ENCODE measurements at places on chromosomes 11 and 22.

DNA sequence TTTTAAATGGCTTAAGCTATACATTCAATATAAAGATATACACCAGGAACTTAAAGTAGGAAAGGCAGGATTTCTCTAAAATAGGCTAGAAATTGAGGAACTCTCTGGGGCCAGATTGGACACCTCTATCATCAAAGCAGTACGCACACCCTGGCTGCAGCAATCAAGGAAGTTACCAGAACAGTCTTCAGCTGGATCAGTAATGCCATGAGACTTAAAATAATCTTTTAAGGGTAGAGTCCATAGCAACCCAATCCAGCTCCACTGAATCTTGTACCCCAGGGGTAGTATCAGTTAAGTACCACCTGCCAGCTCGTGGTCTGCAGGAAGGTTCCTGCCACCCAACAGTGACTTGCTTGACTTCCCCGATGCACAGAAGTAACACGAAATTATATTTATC, 3.0 kb downstream of the RDX start:
- DNase-seq, result no peak

DNA sequence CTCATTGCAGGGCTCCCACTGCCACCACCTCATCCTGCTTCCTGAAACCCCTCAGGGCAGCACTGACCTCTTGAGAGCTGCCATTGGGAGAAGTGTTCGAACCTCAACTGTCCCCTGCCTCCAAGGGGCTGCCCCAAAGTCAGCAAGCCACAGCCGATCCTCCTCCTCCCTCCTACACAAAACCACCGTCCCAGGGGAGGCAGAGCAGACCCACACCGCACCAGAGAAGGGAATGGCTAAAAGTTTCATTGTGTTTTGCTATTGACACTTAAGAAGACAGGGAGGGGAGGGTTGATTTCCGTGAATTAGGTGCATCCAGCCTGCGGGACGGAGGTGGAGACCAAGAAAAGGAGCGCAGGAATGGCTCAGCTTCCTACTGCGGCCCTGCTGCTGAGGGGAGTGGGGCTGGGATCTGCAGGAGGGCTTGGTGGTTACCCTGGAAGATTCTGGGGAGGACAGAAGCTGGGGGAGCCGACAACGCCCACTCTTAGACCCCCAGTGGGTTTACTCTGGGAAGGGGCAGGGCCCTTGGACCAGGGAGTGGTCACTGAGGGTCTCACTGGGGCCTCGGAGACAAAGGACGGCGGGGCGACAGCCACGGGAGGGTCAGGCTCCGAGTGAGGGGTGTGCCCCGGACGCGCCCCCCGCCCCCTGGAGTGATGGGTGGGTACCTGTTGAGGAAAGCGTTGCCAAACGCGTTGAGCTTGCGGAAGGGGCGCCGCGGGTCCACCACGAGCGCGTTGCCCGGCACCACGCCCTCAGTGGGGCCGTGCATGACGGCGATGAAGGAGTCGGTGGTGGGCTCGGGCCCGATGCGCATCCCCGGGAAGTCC, 815 bp downstream of the EHD1 start:
- DNase-seq, result no peak

DNA sequence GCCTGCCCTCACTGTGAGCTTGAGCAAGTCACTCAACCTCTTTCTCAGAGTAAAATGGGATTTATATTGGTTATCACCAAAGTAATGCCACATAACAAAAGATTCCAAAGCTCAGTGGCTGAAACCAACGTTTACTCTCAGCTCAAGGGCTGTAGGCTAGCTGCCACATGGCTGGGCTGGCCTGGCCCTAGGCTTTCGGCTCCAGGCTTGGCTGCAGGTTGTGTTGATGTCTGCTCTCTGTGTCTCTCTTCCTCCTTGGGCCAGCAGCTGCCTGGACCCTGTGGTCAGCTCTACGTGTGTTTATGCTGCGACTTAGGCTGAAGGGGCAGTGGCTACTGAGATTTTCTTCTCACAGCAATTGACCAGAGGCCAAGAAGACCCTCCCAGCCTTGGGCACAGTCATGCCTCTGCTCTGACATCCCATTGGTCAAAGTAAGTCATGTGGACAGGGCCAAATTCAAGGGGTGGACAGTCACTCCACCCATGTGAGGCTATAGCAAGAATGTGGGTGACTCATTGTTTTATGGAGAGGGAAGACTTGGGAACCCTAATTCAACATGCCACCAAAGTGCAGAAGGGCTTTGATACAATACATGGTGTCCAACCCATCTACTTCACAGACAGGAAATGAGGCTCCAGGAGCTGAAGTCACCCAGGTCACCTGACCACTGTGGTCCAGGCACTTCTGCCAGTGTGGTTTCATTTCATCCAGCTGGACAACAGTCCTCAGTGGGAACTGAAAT, 90.6 kb downstream of the TSPAN18 start:
- DNase-seq, result no peak

DNA sequence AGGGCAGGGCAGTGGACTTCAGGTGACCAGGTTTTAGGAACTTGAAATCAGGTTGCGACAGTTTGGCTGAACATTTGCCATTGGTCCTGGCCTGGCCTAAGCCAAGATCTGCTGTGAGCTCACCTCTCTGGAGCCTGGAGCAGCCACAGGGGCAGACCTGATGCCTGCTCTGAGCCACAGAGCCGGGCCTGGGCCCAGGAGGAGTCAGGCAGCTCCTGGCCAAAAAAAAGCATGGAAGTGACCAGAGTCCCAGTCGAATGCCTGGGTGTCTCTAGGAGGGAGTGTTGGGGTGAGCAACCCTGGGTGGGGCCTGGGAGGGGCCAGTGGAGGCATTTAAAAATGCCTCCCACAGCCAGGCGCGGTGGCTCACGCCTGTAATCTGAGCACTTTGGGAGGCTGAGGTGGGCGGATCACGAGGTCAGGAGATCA, 6.0 kb upstream of the OMP start:
- no peak for DNase-seq

DNA sequence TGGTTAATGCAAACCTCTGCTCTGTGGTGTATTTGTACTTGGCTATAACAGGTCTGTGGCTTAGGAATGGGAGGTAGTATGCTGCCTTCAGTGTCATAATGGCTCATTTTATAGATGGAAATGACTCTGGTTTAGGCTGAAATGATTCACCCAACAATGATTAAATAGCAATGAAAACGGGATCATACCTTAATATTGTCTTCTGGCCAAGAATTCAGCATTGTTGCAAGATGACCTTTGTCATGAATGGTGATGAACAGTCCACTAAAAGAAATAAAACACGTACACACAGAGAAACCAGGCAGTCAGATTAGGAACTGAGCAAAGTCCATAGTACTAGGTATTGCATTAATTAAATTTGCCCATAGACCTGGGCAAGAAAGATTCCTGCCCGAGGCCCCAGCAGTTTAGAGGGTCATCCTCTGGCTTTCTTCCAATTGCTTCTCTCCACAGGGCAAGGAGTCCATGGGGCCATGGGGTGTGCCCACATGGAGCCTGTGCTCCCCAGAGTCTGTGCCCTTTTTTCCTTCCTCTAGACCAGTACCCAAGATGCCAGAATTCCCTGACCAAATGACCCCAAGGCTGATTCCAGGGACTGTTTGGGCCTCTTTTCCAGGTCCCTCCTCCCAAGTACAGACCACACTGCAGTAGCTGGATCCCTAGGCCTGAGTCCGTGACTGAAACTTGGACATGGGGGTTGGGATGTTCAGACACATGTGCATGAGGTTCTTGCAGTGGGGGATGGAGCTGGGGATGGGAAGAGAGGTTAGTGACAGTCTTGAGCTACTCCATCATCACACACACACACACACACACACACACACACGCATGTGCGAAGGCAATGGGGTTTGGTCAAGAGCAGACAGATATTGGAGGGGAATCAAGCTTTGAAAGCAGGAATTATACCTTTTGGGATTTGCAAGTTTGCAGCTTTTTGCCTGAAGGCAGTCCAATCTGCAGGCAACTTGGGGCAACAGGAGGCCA, 134.2 kb downstream of the CCDC81 start:
- no peak for DNase-seq

GRCh38 chr11:8838248-8838647, 72.7 kb upstream of the AKIP1 start:
- no peak for DNase-seq

DNA sequence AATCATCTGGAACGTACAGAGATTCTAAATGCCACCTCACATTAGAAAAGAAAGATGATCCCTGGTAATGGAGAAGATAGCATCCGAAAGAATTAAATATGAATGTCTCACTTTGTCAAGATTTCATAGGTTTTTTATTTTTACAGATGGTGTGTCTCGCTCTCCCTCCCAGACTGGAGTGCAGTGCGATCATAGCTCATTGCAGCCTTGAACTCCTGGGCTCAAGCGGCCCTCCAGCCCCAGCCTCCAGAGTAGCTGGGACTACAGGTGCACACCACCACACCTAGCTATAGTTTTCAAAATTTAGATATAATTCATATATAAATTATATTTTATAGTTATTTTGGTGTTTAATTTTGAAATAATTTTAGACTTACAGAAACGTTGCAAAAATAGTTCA, 16.7 kb upstream of the SMTN start:
- no peak for DNase-seq

GRCh38 chr22:47659467-47660223, 897.2 kb downstream of the TBC1D22A start:
- no peak for DNase-seq

GRCh38 chr11:122098261-122098980, 17.6 kb downstream of the BLID start:
- DNase-seq, result no peak

GRCh38 chr11:2376751-2377451, at the start of gene CD81:
CD81 (plus strand) TSS chr11:2377310; CDS start chr11:2377550, 240 bp downstream.
- peak; percentile 58 for DNase-seq

DNA sequence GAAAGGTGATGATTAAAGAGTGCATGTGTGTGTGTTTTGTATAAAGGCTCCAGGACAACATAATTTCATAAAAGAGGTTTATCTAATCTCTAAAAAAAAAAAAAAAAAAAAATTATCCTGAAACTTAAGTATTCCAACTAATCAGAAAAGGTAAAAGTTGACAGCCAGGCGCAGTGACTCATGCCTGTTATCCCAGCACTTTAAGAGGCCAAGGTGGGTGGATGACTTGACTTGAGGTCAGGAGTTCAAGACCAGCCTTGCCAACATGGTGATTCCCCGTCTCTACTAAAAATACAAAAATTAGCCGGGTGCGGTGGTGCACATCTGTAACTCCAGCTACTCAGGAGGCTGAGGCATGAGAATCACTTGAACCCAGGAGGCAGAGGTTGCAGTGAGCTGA, 632.7 kb upstream of the CHORDC1 start:
- DNase-seq, result no peak

DNA sequence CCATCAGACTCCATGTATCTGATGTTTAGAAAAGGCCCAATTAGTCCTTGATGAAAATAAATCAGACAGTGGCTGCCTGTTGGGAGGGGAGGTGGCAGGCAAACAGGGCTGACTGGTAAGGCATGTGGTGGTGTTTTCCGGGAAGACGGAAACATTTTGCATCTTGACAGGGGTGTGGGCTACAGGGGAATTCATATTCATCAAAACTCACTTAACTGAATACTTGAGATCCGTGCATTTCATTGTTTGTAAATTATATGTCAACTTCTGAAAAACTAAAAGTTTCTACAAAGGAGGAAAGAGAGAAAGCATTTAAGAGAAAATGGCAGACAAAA, 10.1 kb upstream of the MOB2 start:
- DNase-seq, result no peak

- DNase-seq, result no peak
Measured at GRCh38 chr22:19951346-19951745, 9.7 kb upstream of the TXNRD2 start.

DNA sequence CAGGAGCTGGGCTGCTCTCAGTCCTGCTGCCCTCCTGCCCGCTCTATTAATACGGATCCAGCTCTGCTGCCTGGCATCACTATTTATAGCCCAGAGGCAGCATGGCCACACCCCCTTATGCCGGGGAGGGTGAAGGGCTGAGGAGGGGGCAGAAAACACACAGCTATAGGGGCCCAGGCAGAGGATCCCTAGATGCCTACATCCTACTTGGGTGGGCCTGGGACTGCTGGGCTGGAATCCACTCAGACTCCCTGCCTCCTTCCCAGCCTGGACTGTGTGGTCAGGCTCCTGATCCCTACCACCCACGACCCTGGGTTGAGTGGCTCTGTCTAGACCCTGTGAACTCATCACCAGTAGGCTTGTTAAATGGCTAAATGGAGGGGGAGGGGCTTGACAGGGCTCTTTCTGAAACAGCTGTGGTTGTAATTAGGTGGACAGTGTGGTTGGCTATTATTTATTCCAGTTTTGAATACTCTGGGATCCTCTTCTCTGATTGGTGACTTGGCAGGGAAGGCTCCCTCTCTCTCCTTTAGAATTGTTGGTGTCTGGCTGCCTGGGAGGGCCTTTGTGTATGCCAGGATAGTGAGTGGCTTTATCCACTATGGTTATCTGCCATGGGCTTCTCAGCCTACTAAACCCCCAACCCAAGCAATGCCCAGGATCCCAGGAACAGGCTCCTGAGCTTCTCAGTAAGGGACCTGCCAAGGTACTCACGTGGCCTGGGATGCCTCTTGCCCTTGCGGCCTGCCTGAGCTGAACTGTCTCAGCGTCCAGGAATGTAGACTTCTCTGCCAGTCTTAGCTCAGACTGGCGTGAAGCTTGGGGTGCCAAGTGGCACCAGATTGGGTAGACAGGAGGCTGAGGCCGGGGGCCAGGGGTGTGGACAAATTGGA, 15.2 kb downstream of the PHLDB1 start:
- no peak for DNase-seq

DNA sequence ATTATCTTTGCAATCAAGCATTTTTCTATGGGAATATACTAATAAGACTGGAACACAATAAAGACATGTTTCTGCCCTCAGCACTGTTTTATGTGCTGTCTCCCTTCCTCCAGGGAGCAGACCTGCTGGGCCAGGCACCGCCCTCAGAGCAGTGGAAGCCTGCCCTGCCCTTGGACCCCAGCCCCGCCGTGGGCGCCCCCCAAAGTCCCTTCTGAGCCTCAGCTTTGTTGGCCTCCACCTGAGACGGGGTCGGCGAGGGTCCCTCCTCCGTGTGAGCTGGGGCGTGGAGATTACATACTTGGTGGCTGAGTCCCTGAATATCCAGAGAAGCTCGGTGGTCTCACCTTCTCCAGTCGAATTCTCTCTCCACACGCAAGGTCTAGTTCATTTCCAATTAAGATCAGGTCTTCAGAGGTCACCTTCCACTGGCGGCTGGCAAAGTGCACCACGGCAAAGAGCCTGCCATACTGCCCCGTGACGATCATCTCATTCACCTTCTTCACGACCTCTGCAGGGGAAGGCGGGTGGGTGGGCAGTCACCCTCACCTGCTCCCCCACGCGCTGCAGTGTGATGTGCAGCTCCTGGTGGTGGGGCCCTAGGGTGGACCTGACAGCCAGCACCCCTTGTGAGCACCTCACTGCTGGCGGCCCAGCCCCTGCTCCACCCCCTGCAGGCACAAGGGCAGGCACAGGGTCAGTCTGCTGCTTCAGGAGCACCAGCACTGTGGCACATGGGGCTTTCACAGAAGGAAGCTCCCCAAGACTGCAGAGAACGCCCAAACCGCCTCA, 7.3 kb downstream of the MRPL21 start:
- no peak for DNase-seq

DNA sequence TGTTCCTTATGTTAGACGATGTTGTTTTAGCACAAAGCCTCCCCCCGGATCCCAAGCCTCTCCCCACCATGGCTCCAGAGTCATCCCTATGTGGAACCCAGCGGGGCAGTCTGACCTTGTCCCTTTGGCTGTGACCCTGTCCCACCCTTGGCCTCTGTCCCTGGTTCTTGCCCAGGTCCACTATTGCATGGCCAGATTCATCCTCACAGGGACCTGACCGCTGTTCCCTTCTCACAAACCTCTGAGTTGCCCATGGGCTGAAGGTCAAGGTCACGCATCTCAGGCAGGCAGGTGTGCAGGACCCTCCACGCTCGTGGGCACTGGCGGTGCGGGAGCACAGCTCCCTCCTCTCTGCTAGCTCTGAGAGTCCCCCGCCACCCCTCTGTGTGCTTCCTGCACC, 39.0 kb downstream of the BCR start:
- DNase-seq, result no peak

GRCh38 chr11:111960916-111961315, 23.8 kb downstream of the DIXDC1 start:
- DNase-seq, result no peak

Measured in activated T-cell treated with anti-CD3 and anti-CD28 coated beads for 48 hours (primary cell).